ENCODE measurements at places on chromosomes 6 and 20.

- DNase-seq: peak; percentile 47
Measured at GRCh38 chr6:100078509-100078908, 84.5 kb upstream of the MCHR2 start.

DNA sequence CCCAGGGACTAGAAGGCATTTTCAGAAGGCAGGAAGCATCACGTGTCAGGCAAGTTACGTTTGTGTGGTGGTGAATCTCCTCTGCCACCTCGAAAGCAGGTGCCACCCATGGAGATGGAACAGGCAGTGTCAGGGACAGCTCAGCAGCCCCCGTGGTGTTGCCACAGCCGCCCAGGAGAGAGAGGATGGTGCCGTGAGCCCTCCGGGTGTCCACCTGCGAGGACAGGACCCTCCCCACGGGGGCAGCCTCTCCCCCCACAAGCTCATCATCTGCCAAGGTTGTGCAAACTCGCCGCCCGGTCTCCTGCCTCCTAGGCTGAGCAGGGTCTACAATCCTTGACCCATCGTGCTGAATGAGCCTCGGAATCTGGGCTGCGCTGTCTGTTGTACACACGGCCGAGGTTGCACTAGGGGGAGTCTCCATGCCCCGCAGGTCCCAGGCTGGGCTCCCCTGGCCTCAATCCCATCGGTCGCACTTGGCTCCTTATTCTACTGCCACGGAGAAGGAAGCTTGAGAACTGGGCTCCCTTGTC, 40.1 kb downstream of the DACT2 start:
- DNase-seq: no peak

DNA sequence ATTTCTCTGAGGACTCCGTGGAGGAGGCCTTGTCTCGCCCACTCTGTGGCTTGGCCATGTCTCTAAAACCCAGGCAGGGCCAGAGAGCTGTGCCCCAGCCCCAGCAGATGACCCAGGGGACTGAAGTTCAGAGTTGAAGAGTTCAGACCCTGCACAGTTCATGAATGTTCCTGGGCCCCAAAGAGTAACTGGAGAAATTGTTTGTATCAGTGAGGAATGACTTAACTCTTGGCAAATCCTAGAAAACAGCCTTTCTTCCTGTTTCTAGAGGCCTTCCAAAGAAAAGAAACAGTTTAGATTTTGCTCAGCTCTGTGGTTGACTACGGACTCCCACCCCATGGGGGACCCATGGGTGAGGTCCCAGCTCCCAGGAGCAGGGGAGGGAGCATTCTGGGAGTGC, 62.1 kb upstream of the EYA2 start:
- no peak for DNase-seq

- no peak for DNase-seq
Measured at GRCh38 chr20:52261792-52262191, 70.2 kb upstream of the ZFP64 start.

GRCh38 chr20:15699431-15700146, 873.7 kb downstream of the KIF16B start:
- no peak for DNase-seq

DNA sequence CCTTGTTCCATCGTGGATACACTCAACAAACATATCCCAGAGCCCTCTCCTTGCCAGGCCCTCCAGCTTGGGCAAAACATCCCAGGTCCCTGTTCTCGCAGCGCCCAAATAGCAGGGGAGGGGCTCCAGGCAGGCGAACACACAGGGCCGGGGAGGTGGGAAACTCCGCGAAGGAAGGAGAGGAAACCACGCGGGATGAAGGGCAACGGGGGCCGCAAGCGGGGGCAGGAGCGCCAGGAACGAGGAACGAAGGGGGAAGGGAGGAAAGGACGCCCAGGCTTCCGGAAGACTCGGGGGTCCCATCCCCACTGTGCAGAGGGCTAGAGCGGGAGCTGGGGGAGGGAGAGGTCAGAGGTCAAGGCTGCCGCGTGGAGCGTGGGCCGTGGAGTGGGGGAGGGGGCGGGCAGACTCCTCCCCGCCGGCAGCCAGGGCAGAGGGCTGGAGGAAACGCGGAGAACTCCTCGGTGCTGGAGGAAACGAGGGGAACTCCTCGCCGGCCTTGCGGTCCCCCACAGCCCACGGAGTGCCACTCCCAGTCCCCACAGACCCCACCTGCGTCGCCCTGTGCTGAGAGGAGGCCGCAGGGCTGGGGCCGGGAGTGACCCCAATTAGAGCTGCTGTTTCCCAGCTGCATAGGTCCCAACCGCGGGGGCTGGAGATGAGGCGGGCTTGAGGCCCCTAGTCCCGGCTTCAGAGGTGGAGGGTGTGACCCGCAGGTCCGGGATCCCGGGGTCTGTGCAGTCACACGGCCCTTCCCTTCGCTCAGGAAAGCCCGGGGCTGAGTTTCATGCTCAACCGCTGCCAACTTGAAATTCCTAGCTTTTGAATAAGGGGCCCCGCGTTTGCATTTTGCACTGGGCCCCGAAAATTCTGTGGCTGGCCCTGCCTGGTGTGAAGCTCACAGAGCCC, 1.2 kb upstream of the RBM38 start:
- DNase-seq: no peak

- DNase-seq: no peak
Measured at GRCh38 chr6:37845930-37846329, 26.4 kb downstream of the ZFAND3 start.

GRCh38 chr6:43113431-43114260, 37.5 kb downstream of the PTK7 start:
- DNase-seq: peak; percentile 57

GRCh38 chr6:69816026-69816425, 19.2 kb upstream of the LMBRD1 start:
- no peak for DNase-seq

DNA sequence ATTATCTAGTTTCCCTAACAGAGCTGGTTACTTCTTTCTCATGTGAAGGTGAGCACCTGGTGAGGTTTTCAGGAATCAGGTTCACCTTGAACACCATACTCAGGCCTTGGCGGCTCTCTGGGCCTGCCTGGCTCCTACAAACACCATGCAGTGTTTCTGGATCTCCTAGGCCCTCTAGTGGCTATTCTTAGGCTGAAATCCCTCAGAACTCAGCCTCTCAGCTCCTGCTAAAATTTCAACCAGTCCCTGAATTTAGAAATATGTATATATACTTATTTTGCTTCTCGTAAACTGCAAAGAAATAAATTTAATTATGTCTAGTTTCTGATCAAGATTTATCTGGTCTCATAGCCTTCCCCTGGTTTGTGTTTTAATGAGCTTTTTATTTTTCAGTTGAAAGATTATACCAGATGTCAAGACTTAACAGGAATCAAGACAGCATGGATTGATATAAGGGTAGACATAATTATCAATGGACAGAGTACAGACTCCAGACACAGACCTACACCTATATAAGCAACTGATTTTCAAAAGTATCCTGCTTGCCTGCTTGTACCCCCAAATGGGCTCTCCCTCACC, 55.9 kb downstream of the ANKEF1 start:
- peak; percentile 56 for DNase-seq

DNA sequence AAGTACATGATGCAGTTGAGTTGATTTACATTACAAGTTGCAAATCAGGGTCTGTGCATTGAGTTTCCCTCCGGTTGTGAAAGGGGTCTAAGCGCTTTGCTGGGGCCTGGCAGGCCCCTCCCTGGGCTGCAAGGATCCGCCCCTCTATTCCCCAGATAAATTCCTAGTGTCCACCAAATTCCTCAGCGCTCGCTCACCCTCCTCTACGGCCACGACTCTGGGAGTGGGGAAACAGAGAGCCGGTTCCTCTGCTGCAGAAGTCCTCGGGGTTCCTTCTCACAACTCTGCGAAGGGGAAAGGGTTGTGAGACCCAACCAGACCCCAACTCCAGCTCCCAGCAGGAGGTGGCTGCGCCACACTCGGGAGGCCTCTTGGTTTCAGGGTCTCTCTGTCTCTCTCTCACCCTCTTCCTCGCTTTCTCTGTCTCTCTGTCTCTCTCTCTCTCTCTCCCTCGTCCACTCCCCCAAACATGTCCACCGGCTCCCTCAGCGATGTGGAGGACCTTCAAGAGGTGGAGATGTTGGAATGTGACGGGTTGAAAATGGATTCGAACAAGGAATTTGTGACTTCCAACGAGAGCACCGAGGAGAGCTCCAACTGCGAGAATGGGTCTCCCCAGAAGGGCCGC, at the start of gene TCF21:
TCF21 (plus strand) TSS at position 185 of the 628 bp plus-strand sequence; CDS start at position 470, 285 bp downstream.
- DNase-seq: peak; percentile 44

- DNase-seq: peak; percentile 40
Measured at GRCh38 chr6:71012866-71013469, 56.1 kb upstream of the B3GAT2 start.

DNA sequence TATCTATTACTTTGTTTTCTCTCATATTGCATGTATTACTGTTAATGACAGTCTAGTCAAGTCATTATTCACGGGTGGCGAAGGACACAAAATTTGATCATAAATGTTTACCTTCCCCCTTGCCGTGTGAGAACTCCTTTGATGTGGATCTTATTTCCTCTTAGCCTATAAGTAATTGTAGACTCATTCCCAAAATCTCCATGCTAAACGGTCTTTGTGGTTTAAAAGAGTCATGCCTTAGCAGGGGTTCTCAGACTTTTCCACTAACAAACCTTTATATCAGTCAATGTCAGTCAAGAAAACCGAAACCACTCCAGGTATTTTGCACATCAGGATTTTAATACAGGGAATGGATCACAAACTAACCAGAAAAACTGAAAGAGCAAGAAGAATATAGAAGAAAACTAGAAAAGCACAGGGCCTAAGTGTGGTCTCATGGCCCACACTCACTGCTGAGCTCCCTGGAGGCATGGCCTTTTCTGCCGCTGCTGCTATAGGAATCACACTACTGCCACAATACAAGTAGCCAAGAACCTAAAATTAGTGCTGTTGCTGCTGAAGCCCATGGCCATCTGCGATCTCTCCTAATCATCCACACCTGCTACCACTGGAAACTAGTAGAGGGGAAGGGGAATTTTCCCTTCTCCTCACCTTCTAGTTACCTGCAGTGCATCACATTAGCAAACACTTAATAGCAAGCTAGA, 186.0 kb upstream of the POU3F2 start:
- no peak for DNase-seq

DNA sequence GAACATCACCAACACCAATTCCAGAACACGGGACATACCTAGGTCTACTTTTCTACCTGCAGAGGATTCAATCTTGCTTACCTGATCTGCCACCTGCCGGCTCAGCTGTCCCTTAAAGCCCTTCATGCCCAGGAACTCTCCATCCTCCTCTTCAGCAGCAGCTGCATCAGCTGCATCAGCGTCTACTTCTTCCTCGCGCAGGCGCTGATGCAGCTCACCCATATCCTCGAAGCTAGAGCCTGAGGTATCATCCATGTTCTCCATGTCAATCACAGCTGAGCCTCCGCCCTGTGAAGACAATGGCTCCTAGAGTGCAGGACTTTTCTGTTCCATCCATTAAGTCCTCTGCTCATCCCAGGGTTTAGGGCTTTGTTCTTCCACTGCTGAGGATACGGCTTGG, 918 bp downstream of the YIPF3 start:
- no peak for DNase-seq

- peak; percentile 57 for DNase-seq
Measured at GRCh38 chr6:105179244-105180065, at the start of gene POPDC3. POPDC3 (minus strand) TSS chr6:105180014; CDS start chr6:105161909, 18,105 bp downstream.

- no peak for DNase-seq
Measured at GRCh38 chr6:150910561-150910960, 45.1 kb downstream of the MTHFD1L start.

- DNase-seq: no peak
Measured at GRCh38 chr6:74015427-74015826, 319.4 kb downstream of the CD109 start.

GRCh38 chr6:136410201-136411024, 120.8 kb upstream of the BCLAF1 start:
- peak; percentile 8 for DNase-seq

- no peak for DNase-seq
Measured at GRCh38 chr20:31256959-31257358, 505 bp upstream of the DEFB115 start.

GRCh38 chr6:11055127-11055627, 11.1 kb upstream of the ELOVL2 start:
- no peak for DNase-seq

DNA sequence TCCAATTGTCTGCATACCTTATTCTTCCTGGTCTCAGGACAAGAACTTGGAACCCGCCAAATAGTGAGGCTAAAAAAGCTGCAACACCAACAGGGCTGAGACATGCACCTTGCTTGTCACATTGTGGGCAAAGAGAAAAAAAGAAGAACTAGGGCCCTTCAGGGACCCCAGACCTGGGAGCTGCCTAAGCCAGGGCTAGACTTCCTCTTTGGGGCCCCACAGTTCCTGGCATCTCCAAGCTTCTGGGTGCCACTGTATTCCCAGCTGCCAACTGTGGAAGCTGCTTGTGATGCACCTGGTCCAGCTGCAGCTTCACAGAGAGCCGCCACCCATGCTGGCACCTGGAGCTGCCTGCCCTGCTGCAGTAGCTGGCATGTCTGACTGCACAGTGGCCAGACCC, 370.6 kb downstream of the CD83 start:
- no peak for DNase-seq

Data from fibroblast of skin of right biceps (primary cell).